ENCODE measurements at places on chromosomes 7 and 10.

- no peak for DNase-seq
Observed at GRCh38 chr7:87926581-87927461, 7.2 kb upstream of the ADAM22 start.

DNA sequence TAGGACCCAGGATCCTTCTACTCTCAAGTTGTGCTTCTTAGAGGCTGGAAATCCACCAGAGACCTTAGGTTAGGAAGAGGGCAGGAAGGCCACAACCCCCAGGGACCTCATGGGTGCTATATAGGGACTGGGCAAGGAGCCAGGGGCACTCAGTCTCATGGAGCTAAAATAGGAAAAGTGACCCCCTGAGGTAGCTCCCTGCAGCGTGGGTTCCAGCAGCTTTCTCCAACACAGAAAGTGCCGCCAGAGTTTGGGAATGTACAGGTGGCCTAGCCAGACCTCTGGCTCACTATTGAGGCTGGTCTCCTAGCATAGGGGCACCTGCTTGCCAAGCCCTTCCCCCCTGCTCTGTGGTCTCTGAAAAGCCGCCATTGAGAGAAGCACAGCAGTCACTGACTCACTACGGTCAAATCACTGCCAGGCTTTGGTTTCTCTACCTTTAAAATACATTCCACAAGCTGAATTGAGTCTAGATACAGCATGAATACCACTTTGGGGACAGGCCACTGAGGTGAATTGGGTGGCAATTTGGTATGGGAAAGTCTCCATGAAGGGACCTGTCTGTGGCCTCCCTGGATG, 333.2 kb upstream of the PODXL start:
- no peak for DNase-seq

DNA sequence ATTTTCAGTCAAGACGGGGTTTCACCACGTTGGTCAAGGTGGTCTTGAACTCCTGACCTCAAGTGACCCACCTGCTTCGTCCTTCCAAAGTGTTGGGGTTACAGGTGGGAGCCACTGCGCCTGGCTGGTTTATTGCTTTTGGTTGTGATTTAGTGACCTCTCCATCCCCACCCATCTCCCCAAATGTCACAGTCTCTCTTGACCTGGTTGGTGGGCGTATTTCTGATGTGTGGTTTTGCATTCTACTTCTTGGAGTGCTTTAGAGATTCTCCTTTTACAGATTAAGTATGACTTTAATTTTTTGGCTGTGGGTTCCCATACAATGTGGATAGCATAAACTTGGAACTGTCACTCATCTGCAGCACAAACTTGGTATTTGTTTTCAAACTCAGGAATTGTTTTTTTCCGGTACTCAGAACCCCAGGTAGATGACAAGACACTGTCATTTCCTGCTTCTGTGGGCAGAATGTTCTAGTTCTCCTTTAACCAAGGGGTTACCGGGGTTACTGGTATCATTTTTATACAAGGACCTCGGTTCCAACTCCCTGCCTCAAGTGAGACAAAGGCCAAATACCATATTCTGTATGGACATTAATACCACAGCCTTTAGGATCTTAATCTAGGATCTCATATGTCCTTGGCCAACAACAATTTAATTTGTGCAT, 50.5 kb downstream of the MRC1 start:
- no peak for DNase-seq

DNA sequence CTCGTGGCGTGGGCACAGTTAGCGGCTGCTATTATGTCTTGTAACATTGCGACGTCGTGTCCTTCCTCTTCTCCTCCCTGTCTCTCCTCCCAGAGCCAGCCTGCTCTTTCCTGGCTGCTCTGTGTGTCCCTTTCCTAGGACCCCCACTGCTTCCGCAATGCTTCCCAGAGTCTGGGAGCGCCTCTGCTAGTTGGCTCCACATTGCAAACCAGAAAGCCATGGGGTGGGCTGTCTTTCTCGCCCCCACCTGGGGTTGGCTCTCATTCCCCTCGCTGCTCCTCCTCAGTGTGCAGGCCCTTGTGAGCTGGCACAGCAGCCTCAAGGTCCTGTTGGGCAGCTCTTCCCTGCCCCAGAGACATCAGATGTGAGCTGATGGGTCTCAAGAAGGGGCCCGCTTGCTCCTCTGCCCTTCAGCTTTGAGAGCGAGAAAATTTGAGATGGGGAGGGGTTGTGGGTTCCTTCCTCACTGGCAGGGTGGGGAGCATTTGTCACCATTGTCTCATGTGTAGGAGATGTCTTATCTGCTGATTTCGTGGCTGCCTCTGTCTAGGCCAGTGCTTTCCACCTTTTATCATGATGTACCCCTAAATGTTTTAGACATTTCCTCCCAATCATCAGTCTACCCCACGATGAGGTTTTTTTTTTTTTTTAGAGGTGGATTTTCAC, 3.3 kb downstream of the ADAMTS14 start:
- no peak for DNase-seq

- no peak for DNase-seq
Observed at GRCh38 chr7:3301449-3301731, 338 bp downstream of the SDK1 start.

DNA sequence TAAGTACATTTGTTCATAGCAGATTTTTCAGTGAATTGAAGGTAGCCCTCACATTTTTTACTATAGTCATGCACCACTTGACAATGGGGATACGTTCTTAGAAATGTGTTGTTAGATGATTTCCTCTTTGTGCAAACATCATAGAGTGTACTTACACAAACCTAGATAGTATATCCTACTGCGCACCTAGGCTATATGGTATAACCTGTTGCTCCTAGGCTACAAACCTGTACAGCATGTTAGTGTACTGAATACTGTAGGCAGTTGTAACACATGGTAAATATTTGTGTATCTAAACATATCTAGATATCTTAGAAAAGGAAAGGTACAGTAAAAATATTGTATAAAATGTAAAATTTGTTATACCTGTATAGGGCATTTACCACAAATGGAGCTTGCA, 41.2 kb downstream of the TAX1BP1 start:
- DNase-seq, result no peak

DNA sequence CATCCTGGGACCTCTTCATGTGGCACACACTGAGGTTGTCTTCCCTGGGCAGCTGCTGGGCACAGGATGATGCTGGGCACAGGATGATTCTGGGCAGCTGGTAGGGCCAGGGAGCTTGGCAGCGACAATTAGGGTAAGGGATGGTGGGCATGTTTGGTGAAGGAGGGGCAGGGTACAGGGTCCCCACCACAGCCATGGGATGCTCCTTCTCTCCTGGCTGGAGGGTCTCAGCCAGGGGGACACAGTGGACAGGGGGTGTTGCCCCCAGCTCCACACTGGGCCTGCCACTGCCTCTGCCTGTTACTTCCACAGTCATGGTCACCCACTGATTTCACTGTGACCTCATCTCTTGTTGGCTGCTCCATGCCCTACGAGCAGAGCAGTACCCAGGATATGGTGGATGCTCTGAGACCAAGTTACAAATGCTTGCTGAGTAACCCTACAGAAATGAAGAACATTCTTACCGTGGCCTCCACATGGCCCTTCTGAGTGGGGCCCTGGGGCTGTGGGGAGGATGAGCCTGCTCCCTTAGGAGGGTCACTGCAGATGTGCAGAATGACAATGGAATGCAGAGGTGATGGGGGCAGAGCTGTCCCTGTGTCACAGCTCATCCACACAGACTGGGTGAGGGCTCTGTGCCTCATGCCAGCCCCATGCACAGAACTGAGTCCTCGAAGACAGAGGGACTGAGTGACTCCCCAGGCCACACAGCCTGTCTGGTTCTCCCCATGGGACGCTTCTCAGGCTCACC, 28.4 kb upstream of the RET start:
- DNase-seq, result no peak

- DNase-seq, result no peak
Observed at GRCh38 chr10:4656576-4657194, 169.3 kb upstream of the AKR1E2 start.

DNA sequence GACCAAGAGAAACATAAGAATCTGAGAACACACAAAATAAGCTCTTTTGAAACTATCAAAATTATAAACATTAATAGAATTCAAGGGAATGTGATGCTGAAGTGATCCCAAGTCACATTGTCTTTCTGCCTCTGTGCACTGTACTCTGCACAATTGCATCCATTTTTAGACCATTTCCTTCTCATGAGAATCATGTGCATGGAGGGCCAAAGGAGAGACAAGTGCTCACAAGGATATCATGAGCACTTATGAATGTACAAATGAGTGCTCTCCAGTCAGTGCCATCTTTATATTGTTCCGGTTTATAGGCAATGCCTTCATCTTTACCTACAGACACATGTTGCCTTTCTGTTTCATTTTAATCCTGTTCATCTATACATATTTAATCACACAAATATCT, 36.9 kb downstream of the MET start:
- no peak for DNase-seq

Measured in H54 (cell line).